ENCODE measurements at places on chromosomes 4 and X.
A peak's percentile ranks its signal among the peaks of the same experiment; 100 is the strongest.

GRCh38 chrX:70476166-70476933 is 31.7 kb downstream of the DLG3 start:
- H3K4me1 ChIP-seq: peaks cover 13% of the 10 kb centered on the region
- H3K36me3 ChIP-seq: no peaks in the 10 kb centered on the region
- H3K27me3 ChIP-seq: no peaks in the 10 kb centered on the region
- H3K27ac ChIP-seq: no peak overlapping the region
- no peak for DNase-seq

DNA sequence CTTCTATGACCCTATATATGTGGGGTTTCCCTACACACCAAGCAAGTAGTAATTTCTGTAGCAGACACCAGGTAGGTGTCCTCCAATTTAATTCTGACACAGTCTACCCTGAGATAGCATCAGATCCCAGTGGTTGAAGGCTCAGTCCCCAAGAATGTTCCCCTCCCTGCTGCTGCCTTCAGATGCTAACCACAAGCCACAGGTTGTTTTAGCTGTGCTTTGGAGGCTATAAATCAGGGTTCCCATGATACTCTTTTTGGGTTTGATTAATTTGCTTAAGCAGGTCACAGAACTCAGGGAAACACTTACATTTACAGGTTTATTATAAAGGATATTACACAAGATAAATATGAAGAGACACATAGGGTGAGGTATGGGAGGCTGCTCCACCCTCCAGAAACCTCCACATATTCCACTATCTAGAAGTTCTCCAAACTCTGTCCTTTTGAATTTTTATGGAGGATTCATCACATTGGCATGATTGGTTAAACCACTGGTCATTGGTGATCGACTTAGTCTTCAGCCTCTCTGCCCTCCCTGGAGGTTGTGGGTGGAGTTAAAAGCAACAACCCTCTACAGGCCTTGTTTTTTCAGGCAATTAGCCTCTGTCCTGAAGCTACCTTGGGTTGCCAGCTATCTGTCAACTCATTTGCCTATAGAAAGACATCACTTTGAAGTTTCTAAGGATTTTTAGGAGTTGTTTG is 50.8 kb downstream of the GRIA2 start:
- H3K36me3 ChIP-seq: no peaks in the 10 kb centered on the region
- no peaks in the 10 kb centered on the region for H3K4me1 ChIP-seq
- H3K4me3 ChIP-seq: no peak overlapping the region
- DNase-seq: no peak
- no peak overlapping the region for H3K27ac ChIP-seq

DNA sequence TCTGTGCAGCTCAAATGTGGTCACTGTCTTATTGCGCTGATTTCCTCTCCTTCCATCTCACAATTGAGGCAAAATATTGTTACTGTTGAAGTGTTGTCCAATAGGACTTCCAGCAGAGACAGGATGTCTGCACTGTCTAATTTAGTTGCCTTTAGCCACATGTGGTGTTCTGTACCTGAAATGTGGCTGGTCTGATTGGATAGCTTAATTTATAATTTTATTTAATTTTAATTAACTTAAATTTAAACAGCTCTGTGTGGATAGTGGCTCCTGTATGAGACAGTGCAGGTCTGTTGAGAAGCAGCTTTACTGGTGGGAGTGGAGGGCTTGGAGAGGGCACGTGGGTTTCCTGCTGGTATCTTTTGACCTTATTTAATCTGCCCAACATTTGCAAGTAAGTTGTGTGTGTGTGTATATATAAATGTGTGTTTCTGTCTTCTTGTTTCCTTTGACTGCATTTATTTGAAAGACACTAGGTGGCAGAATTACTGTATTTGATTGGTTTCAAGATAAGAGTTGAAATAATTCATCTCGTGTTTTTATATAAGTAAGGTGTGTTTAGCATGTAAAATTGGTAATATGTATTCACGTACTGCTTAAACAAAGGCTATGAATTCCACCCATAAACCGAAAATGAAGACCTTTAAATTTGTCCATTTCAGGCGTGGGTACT is 55.3 kb upstream of the MSANTD1 start:
- H3K27ac ChIP-seq: no peak overlapping the region
- H3K36me3 ChIP-seq: peaks cover 13% of the 10 kb centered on the region
- no peak overlapping the region for H3K4me3 ChIP-seq
- H3K4me1 ChIP-seq: peaks cover 54% of the 10 kb centered on the region
- DNase-seq: no peak

DNA sequence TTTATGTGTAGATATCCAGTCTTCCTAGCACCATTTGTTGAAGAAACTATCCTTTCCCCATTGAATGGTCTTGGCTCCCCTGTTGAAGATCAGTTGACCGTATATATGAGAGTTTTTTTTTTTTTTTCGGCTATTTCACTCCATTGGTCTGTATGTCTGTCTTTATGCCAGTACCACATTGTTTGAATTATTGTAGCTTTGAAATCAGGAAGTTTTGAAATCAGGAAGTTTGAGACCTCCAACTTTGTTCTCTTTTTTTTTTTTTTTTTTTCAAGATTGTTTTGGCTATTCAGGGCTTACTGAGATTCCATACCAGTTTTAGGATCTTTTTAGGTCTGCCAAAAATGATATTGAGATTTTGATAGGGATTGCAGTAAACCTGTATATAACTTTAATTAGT is 4.3 kb upstream of the SCD5 start:
- peaks cover 9% of the 10 kb centered on the region for H3K4me1 ChIP-seq
- no peak overlapping the region for H3K4me3 ChIP-seq
- DNase-seq: no peak
- H3K36me3 ChIP-seq: no peaks in the 10 kb centered on the region
- no peak overlapping the region for H3K27ac ChIP-seq

DNA sequence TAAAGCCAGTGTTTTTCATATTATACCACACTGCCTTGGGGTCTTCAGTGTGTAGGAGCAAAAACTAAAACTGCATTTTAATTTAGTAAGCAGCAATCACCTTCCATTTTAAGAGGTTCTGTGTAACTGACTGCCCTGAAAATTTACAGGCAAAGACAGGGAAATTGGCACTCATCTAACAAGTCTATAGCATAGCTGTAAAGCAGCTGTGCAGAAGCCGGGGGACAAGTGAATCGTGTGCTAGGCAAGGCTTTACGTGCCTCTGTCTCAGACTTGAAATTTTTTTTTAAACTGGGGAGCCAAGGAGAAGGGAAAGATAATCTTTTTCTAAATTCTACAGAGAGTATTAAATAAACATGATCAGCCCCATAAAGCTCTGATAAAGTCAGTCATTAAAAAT is 39.7 kb downstream of the TSPAN5 start:
- no peak overlapping the region for H3K4me3 ChIP-seq
- H3K27ac ChIP-seq: no peak overlapping the region
- no peaks in the 10 kb centered on the region for H3K36me3 ChIP-seq
- H3K27me3 ChIP-seq: no peaks in the 10 kb centered on the region
- H3K4me1 ChIP-seq: peaks cover 32% of the 10 kb centered on the region
- no peak for DNase-seq

DNA sequence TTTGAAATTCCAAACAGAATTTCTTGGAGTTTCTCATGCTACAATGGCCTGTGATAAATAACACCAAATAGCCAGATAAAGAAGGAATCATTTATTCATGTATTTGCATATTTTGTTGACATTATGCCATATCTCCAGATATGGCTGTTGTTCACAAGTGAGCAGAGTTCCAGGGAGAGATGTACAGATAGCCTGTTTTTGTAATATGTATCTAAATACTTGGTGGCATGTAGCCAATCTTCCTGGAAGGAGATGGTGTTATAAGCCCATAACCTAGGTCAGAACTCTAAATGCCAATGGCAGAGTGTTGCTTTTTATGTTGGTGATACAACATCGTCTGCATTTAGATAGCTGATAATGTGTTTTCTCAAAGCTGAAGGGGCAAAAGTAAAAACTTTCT is 292.2 kb downstream of the FBXO8 start:
- no peak overlapping the region for H3K27ac ChIP-seq
- no peak for DNase-seq
- H3K4me1 ChIP-seq: no peaks in the 10 kb centered on the region
- no peaks in the 10 kb centered on the region for H3K36me3 ChIP-seq
- no peaks in the 10 kb centered on the region for H3K27me3 ChIP-seq
- no peak overlapping the region for H3K4me3 ChIP-seq

DNA sequence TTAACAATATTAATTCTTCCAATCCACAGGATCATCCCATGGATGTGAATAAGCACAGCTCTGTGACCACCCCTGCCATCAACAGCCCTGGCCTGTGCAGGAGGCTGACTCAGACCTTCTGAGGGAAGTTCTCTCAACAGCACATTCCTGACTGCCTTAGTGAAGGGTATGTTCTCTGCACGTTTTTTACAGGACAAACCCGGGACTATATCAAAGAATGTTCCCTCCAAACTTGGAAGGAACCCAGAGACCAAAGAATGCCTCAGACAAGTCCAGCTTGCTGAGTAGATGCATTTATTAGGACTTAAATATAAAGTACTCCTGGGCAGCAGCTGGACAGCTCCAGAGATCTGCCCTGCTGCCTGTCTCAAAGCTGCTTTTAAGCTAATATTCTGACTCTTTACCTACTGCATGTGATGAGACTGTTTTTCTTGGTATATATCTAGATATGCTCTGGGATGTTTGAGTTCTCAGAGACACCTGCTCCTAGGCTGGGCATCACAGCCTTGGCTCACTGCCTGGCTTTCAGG is 1127.8 kb upstream of the PRKX start:
- no peak overlapping the region for H3K4me3 ChIP-seq
- no peak for DNase-seq
- no peaks in the 10 kb centered on the region for H3K36me3 ChIP-seq
- H3K27ac ChIP-seq: no peak overlapping the region
- no peaks in the 10 kb centered on the region for H3K27me3 ChIP-seq

- no peaks in the 10 kb centered on the region for H3K4me1 ChIP-seq
- peaks cover 9% of the 10 kb centered on the region for H3K27me3 ChIP-seq
- no peak for DNase-seq
- no peak overlapping the region for H3K4me3 ChIP-seq
- H3K27ac ChIP-seq: no peak overlapping the region
Measured at GRCh38 chr4:76499461-76499860, 64.4 kb downstream of the SHROOM3 start.

DNA sequence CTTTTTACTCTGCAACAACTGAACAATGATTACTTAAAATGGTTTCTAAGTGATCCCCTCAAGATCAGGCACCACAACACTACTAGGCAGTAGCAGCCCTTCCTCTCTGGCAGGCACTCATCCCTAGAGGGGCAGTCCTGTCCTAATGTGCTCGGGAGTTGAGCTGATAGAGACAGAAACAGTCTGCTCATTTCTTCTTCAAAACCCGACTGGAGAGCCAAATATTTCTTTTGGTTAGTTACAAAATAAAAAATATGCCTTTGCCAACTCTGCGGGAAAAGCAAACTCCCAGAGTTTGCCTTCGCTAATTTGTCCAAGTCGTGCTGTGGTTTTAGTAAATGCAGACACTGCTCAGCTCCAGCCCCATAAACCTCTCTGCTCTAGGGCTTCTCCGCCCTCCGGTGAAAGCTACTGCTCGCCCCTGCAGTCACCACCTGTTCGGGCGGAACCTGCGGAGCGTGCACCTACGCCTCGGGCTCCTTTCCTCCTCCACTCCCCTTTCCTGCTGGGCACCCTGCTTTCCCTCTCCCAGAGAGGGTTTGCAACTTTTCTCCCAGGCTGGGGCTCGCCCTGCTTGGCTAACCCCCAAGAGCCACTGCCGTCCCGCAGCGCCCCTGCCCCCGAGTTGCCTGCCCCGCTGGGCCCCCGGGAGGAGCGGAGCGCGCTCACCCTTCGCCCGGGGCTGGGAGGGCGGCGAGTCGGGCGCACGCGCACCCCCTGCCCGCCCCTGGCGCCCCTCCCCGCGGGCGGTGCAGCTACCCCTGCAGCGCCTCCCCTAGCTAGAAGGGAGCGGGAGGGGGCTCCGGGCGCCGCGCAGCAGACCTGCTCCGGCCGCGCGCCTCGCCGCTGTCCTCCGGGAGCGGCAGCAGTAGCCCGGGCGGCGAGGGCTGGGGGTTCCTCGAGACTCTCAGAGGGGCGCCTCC is at the start of gene NPNT:
NPNT (plus strand) TSS at position 812 of the 923 bp plus-strand sequence. CDS start 182 bp downstream, outside the sequence.
- H3K36me3 ChIP-seq: no peaks in the 10 kb centered on the region
- no peak for DNase-seq
- peak within 1 kb of the TSS; percentile 31 for H3K4me3 ChIP-seq
- H3K27me3 ChIP-seq: peaks cover 56% of the 10 kb centered on the region
- H3K27ac ChIP-seq: no peak within 1 kb of the TSS

- peaks cover 5% of the 10 kb centered on the region for H3K4me1 ChIP-seq
- H3K27ac ChIP-seq: no peak overlapping the region
- H3K27me3 ChIP-seq: no peaks in the 10 kb centered on the region
- no peak overlapping the region for H3K4me3 ChIP-seq
- DNase-seq: no peak
Measured at GRCh38 chr4:169117591-169118081, 107.6 kb upstream of the CBR4 start.

DNA sequence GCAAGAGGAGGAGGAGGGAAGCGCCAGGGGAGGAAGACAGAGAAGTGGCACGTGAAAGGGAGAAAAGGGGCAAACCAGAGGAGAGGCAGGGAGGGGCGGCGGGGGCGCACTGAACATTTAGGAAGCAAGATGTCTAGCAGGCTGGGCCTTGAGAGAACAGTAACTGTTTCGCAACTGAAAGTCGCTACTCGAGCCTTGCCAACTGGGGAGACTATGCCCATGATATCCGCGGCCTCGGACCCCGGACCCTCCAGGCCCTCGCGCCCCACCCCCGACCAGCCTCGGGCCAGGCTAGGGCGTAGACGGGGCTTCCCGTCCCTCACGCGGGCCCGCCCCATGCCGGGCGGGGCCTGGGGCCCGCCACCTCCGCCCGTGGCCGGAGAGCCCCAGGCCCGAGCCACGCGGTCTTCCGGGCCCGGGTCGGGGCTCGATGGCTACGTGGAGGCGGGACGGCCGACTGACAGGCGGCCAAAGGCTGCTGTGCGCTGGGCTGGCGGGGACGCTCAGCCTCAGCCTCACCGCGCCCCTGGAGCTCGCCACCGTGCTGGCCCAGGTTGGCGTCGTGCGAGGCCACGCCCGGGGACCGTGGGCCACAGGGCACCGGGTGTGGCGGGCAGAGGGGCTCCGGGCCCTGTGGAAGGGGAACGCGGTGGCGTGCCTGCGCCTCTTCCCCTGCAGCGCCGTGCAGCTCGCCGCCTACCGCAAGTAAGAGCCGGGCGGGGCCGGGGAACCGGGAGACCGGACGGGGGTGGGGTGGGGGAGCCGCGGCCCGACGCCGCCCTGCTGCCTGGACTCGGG is at the start of gene SLC25A43:
SLC25A43 (plus strand) TSS at position 363 of the 798 bp plus-strand sequence; CDS start at position 431, 68 bp downstream.
- peak within 1 kb of the TSS; percentile 75 for H3K4me3 ChIP-seq
- peak; percentile 37 for DNase-seq
- no peaks in the 10 kb centered on the region for H3K36me3 ChIP-seq
- no peaks in the 10 kb centered on the region for H3K27me3 ChIP-seq
- peaks cover 24% of the 10 kb centered on the region for H3K4me1 ChIP-seq

GRCh38 chrX:70755850-70756249 is 152.7 kb downstream of the TEX11 start:
- peak overlapping the region; percentile 30 for H3K27ac ChIP-seq
- no peak overlapping the region for H3K4me3 ChIP-seq
- H3K36me3 ChIP-seq: peaks cover 2% of the 10 kb centered on the region

GRCh38 chr4:185011408-185011807 is 6.9 kb upstream of the HELT start:
- H3K4me1 ChIP-seq: peaks cover 2% of the 10 kb centered on the region
- no peak overlapping the region for H3K4me3 ChIP-seq

All from activated CD8-positive, alpha-beta T cell treated with anti-CD3 and anti-CD28 coated beads for 36 hours (primary cell).